ENCODE measurements at places on chromosomes 7 and 10.

DNA sequence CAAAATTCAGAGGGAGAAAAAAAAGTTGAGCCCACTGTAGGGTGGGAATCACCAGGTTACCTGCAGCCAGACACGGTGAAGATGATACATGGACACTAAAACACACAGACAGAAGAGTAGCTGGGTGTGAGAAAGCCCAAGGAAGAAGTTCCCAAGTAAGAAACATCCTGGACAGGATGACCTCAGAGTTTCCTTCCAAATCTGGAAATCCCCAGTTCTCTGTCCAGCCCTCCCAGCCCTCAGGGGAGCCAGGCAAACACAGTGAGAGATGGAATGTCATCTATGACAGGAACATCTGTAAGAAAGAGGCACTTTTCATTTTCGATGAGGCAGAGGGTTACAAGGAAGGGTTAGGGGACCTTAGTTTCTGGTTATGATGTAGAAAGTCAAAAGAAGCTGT, 125.1 kb upstream of the LYZL1 start:
- no peak for DNase-seq

DNA sequence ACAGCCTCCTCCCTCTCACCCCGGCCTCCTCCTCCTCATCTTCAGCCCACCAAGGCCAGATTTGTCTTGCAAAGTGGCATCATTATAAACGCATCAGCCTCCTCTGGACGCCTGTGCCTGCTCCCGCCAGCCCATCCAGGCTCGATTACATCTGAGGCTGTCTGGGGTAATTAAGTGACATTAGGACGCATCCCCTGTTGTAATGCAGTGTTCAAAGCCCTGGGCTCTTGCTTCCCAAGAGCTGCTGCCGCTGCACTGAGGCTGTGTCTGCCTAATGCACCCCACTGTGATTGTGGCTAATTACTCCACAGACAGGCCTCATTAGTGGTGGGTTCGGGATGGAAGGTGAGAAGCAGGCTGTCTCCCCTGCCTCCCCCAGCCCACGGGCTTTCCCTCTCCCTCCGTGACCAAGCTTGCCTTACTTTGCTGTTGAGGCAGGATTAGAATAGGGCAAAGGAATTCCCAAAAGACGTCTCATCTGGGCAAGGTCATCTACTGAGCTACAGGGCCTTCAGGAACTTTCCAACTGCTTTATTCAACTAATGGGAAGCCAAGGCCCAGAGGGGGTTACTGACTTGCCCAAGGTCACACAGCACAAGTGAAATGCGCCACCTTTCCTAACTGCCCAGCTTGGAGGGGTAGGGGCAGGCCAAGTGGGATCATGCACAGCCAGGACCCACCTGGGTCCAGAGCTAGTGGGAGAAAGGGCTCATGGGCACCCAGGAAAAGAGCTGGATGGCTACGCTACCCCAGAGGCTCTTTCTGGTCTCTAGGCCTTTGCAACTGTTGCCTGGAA, 66.2 kb upstream of the PCBD1 start:
- DNase-seq: no peak

DNA sequence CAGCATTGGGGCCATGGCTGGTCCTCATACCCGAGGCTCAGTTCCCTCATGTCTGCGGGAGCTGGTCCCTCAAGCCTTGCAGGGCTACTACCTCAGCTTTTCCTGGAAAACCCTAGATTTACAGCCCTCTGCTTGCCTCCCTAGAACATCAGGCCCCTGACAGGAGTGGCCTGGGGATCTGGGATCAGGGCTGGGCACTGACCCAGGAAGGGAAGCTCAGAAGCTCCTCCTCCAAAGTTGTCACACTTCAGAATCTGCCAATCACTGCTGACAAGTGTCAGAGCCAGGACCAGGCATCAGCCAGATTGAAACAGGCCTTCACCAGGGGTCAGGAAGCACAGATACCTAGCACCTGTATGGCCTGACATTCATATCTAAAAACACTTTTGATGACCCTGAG, 115.2 kb downstream of the GRID1 start:
- no peak for DNase-seq

- no peak for DNase-seq
These were observed 7.8 kb downstream of the GTPBP4 start for GRCh38 chr10:996031-996430.

DNA sequence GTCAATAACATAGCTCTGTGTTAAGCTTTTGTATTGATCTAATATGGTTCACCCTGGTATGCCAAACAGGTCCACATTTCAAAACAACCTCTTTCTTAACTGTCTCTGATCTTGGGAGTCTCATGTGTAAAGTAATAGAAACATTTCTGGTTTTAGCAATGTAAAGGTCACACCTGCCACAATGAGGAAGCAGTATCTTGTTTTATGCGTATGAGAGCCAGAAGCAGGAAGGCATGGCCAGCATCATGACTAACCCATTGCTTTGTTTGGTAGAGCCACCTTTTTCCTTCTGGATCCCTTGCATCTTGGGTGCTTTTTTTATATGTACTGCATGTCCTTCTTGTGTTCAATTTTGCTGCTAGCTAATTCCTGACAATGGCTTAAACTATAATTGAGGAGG, 411.3 kb upstream of the SEMA3C start:
- DNase-seq: no peak

GRCh38 chr7:36852017-36852416, 127.7 kb upstream of the AOAH start:
- no peak for DNase-seq

GRCh38 chr7:134851141-134851540, 71.7 kb downstream of the CALD1 start:
- DNase-seq: no peak

GRCh38 chr7:13017881-13018280, 330.4 kb downstream of the ARL4A start:
- no peak for DNase-seq

- DNase-seq: no peak
These were observed 5.2 kb downstream of the SEMA3E start for GRCh38 chr7:83643739-83644138.

GRCh38 chr7:51009716-51010496, 227.2 kb upstream of the GRB10 start:
- DNase-seq: no peak

DNA sequence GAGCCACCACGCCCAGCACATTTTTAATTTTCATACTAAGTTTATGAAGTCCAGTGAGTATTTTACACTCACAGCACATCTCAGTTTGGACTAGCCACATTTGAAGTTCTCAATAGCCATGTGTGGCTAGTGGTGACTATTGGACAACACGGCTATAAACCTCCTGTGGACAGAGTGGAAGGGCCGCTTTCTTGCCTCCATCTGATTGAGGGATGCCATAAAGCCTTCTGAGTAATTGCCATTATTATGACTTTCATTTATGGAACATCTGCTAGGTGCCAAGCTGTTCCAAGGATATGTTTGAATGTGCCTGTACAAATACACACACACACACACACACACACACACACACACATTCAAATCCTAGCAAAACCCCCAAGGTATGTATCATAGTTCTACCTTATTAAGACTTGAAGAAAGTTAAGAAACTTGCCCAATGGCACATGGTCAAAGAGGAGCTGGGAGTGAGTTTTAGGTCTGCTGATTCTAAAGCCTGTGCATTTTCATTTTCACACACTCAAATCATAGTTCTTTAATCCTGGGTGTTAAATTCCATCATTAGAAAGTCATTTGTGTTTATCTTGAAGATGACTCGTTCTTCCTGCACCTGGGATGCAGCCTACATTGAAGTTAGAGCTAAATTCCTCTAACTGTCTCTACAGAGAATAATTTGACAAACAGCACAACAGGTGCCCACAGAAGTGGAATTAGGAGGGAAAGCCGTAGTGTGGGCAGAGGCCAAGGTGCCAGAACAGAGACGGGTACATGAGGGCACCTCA, 143.3 kb downstream of the PKD1L1 start:
- no peak for DNase-seq

DNA sequence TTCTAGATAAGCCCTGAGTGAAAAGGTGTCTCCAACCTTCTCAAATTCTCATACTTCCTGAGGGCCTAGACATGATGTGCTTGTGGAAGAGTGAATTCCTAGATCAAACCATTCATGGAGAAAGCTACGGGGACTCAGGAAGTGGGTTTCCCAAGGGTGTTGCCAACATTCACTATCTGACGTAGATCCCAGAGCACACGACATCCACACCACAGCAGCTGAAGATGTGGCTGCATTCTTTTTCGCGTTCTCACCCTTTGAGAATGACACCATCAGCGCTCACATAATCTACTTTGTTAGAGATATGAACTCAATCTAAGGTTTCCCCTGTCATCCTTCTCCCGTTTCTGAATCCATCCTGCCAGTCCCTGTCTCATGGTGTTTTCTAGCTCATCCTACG, 290.8 kb downstream of the DNAJB6 start:
- DNase-seq: no peak

DNA sequence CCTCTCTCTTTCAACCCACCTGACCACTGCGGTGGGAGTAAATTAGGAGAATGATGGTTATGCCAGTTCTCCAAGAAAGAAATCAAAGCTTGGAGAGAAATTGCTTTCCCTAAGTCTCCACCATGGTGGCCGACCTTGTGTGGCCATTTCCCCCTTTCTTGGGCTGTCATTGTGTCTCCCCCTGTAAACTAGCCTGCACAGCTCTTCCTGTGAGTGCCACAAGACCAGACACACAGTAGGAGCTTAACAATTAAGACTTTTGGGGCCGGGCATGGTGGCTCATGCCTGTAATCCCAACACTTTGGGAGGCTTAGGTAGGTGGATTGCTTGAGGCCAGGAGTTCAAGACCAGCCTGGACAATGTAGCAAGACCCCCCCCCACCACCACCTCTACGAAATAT, 18.9 kb upstream of the LIMK1 start:
- no peak for DNase-seq

- no peak for DNase-seq
These were observed 8.6 kb downstream of the LZTS2 start for GRCh38 chr10:101007915-101008822.

- no peak for DNase-seq
These were observed 84.4 kb downstream of the DNAJC1 start for GRCh38 chr10:21919117-21919516.

DNA sequence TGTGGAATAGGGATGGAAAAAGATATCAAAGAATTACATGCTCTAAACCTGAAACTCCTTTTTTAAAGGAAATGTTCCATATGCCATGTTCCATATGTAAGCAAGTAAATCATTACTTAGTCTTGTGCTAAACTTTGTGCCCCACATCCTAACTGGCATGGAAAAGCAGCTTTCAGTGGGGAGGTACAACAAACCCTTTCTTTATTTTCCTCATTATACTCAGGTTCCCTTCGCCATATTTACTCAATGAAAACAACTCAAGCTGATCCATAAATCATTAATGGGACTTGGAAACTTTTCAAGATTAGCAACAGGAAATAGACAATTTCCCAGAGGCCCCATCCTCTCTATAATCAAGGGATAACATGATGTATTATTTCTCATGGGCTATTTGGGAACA, 56.0 kb downstream of the GSAP start:
- DNase-seq: no peak

DNA sequence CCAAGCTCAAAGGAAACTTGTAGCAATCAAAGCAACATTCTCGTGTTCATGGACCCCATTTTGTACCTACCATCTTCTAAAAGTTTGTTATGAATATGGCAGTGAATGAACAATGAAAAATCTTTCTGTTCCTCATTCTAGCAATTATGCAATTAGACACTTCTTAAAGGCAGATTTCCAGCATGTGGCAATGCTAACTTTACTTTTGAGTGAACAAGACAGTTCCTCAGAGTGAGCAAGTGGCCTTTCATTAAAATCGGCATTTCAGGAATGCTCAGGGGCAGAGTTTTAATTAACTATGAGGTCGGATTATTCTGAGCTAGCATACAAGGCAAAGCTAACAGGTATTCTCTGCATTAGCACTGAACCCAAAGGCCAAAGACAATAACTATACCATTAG, 48.4 kb upstream of the NFE2L3 start:
- DNase-seq: no peak

- no peak for DNase-seq
These were observed 246.9 kb upstream of the MKLN1 start for GRCh38 chr7:131080754-131081153.

GRCh38 chr10:36489181-36489580, 636.2 kb upstream of the ANKRD30A start:
- no peak for DNase-seq

DNA sequence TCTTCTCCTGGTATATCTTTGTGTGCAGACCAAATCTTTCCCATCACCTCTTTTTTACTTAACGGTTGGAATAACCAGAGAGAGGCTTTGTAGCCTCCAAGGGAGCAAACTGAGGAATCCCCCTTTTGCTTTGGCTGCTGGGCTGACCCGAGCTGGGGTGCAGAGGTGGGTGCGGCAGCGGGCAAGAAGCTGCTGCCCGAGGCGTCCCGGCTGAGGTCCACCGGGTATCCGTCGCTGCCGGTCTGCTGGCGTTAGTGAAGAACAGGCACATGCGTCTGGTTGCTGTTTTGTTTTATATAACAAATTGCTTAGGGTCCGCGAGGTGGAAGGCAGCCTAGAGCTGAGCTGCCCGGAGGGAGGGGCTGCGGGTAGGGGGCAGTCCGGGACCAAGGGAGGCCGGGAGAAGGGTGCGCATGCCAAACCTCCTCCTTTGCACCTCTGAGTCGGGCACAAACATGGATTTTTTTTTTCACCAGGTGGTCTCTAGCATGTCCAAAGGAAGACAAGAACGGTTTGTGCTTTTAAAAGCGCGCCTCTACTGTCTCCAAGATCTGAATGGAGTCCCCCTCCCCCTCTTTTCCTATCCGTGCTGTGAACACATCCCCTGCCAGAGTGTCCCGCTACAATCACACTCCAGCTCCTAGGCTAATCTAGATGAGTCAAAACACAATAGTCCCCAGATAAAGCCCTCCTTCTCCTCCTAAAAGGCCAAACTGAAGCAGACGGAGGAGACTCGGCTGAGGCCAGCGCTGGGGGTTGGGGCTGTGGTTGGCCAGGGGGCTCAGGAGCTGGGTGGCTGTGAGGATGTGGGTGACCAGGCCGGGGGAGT, 6.8 kb upstream of the GATA3 start:
- peak; percentile 47 for DNase-seq

DNA sequence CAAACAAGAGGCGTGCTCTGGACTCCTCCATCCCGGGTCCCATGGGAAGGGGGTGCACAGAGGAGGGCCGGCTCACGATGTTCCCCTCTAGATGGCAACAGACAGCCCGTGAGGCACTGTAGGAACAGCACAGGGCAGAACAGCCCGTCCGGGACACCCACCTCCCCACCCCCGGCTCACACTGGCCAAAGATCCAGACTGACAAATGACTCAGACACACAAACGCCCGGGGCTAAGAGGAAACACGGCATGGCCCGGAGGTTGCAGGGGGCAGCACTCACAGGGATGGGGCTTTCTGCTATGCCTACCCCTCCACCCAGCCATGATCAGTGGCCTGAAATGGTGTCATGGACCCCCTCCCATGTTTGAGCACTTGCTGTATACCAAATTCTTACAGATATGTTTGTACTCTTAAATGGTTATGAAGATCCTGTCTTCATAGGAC, 4.9 kb upstream of the ELN start:
- no peak for DNase-seq

- no peak for DNase-seq
These were observed 26.3 kb upstream of the WDR11 start for GRCh38 chr10:120824881-120825309.

DNA sequence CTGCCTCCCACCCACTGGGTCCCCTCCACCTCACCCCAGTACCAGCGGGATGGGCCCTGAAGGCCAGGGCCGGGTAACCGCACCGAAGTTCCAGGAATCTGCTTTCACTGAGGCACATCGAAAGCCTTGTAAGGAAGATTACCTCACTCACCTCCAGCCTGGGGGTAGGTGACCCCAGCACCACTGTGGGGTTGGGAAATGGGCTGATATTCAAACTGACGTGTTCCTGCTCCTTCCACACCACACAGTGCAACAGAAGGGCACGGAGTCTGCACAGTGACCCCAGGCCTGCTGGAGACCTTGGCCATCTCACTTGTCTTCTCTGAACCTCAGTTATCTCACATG, 29.8 kb downstream of the NPS start:
- no peak for DNase-seq

- DNase-seq: no peak
These were observed 24.9 kb upstream of the INSYN2A start for GRCh38 chr10:127221281-127221680.
